Dorsolateral prefrontal cortex (tissue), 122 donors: ENCODE measurements at places on chromosomes 2 and 18. TPM values are rescaled to one million over a fixed set of nuclear protein-coding genes. Genes with fewer than 3 reads are reported as not detected.

GRCh38 chr2:38432820-38433606 is 55.9 kb upstream of the ATL2 start:
- DNase-seq = no peak

SERPINB13 gene
- not detected for total RNA-seq

DNA sequence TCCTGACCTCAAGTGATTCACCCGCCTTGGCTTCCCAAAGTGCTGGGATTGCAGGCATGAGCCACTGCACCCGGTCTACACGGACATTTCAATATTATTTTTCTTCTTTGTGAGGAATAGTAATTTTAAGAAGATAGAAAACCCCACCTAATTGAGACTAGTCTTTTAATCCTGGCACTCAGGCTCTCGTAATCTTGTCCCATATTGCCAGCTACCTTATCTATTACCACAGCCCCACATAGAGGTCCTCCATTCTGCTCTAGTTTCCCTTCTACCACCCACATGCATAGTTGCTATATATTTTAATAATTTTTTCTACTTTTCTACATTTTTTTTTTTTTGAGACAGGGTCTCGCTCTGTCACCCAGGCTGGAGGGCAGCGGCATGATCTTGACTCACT is 9.5 kb upstream of the USP14 start:
- DNase-seq = no peak

DNA sequence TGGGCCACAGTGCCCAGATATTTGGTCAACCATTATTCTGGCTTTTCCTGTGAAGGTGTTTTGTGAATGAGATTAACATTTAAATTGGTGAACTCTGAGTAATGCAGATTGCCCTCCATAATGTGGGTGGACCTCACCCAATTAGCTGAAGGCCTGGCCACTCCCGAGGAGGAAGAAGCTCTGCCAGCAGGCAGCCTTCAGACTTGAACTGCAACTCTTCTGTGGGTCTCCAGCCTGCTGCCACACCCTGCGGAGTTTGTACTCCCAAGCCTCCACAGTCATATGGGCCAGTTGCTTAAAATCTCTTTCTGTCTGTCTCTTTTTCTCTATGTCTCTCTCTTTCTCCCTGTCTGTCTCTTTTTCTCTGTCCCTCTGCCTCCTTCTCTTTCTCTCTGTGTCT is 262.7 kb downstream of the MYCN start:
- DNase-seq = no peak

LYPD1 gene
- total RNA-seq = 15.5 TPM

GRCh38 chr2:86035883-86036668 is 69.6 kb downstream of the POLR1A start:
- DNase-seq = peak; percentile 70

DPYSL5 gene
- total RNA-seq = 39.6 TPM

DNA sequence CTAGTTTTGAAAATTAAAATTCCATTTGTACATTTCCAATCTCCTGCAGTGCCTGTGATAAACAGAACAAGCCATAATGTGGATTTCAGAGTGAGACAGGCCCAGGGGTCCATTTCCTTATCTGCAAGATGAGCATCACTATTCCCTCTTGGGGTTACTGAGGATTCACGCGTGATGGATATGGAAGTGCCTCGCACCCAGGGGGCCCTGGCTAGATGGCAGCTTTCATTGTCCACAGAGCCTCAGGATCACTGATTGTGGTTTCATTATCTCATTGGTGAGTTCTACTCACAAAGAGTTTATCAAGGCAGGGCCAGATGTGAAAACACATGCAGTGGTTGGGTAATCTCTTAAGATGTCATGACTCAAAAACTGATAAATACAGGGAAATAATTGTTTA is 11.6 kb downstream of the CNGA3 start:
- no peak for DNase-seq

GRCh38 chr18:72119082-72119481 is 425.1 kb downstream of the CBLN2 start:
- DNase-seq = no peak

DNA sequence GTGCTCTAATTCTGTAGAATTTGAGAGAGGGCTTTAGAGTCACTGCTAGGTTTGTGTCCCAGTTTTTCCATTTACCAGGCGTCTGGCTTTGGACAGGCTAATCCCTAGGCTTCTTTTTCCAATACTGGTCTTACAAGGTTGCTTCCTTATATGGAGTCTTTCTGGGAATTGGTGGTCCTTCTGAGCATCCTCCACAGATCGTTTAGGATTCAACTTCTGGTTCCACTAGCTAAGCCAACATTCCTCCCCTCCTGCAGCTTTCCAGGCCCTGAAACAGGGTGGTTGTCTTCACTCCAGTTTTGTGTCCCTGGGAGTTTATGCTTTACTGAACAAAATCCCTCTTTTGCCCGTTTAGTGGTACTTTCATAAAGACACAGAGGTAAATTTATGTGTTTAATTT is 170.6 kb downstream of the CERS6 start:
- no peak for DNase-seq

DNA sequence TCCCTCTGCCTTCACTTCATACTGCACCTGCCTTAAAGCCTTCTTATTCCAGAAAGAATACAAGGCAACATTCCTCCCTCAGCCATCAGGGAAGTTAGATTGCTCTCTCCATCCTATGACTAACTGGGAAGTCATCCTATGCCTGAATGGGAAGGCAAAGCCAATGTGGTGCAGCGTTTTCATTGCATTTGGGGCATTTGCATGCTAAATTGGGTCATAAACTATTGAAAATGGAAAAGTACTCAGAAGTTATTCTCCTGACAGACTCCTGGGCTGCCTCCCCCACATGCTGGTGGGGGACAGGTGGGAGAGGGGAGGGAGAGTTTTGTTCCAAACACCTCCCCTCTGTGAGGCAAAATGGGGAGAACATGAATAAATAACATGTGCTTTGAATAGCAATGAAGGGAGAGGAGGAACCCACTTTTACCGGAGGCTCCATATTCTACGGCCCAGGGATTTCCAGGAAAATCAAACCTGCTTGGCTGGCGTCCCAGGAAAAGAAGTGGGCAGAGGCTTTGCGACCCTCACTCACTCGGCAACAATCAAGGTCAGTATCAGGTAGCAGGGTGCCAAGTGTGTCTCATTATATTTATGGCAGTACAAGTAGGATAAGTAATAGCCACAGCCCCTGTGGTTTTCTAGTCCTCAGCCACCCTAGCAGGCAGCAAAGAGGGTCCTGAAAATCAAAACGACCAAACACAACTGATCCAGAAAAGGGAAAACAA is 84.1 kb downstream of the BOD1L2 start:
- no peak for DNase-seq

PCBP1 gene
- total RNA-seq = 167 TPM

- DNase-seq = no peak
Measured at GRCh38 chr18:75249672-75250470, 39.3 kb downstream of the TSHZ1 start.

DNA sequence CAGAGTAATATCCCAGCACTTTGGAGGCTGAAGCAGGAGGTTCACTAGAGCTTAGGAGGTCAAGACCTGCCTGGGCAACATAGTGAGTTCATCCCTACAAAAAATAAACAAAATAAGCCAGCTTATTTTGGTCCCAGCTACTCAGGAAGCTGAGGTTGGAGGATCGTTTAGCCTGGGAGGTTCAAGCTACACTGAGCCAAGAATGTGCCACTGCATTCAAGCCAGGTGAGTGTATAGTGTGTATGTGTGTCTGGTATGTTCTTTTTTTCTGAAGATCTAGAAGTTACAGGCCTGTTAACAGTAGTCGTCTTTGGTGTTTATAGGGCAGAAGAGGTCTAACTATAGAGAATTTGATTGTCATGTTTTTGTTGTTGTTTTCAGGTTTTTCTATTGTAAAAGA is 40.2 kb downstream of the ZC3H15 start:
- DNase-seq = no peak

CCL20 gene
- not detected for total RNA-seq

ASB3 gene
- 43.6 TPM for total RNA-seq

CNRIP1 gene
- total RNA-seq = 101 TPM

RUFY4 gene
- total RNA-seq = 0.63 TPM

- no peak for DNase-seq
Measured at GRCh38 chr18:29841631-29842030, 1200.9 kb downstream of the DSC3 start.

MARCO gene
- 2.1 TPM for total RNA-seq

DNA sequence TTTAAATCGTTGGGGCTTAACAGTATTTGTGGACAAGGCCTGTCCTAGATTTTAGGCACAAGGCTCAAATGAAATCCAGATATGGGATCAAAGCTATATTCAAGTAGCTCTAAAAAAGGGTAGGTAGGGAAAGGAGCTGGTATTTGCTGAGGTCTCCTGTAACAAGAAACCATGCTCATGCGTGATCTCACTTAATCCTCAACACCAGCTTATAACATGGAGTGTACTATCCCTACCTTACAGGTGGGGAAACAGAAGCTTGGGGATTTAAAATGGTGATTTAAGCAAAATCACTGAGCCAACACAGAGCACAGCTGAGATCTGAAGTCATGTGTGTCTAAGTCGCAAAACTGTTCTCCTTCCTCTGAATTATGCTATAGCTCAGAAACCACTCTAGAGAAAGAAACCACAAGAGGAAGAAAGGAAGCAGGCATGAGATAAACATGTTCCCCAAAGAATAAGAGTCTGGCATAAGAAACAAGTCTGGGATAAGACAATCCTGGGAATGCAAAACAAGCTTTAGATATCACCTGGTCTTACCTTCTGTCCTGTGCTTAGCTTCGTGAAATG is 43.1 kb downstream of the CYRIA start:
- no peak for DNase-seq

DNA sequence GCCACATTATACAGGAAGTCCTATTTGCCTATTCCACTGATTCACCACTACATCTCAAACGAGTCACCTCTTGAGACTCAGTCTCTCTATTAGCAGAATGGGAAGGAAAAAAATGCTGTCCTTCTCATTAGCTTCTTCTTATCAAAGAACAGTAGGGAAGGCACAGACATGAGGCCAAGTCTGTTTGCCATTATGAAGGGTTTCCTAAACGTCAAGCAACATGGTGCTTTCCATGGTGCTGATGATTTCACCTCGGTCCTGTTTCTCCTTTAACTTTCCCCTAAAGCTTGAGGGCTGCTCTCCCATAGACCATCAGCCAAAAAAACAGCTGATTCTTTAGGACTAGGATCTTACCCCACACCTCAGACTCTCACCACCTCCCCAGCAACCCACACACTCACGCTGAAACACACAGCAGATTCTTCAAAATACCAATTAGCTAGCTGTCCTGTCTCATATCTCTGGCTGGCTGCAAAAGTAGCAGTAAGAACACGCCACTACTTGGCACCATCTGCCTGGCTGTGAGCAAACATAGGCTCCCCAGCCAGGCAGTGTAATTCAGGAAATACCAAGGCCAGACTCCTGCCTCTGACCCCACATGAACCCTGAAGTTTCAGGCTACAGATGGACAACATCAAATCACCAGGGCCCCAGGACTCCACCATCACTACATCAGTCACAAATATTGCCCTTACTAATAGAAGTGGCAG is 30.5 kb downstream of the GALNT14 start:
- DNase-seq = no peak

DNA sequence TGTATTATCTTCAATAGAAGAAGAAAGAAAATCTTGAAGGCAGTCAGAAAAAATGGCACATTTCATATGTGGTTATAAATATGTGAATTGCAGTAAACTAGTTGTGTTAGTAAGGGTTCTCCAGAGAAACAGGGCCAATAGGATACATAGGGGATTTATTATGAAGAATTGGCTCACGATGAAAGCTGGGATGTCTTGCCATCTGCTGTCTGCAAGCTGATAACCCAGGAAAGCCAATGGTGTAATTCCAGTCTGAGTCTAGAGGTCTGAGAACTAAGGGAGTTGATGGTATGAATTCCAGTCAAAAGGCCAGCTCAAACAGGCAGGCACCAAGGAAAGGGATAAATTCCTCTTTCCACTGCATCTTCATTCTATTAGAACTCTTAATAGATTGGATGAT is 362.4 kb downstream of the KCNJ3 start:
- no peak for DNase-seq

AQP4 gene
- 716 TPM for total RNA-seq

STK11IP gene
- 40.4 TPM for total RNA-seq

DNA sequence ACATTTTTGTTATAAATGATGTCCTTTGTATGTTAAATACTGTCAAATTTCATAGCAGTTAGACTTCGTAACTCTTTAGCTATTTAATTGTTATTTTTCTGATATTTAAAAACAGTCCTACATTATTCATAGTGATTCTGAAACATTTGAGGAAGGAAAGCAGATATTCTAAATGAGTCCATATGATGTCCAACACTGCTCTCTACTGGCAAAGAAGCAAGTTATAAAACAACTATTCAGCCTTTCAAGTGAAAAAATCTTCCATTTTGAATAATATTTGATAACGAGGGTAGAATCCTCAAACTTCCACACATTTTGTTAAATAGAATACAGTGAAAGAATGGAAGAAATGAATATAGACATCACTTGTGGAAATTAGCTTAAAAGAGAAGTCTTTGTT is 220.8 kb downstream of the GULP1 start:
- DNase-seq = no peak

GBX2 gene
- not detected for total RNA-seq

- DNase-seq = no peak
Measured at GRCh38 chr2:109384308-109385271, 229.2 kb downstream of the SEPTIN10 start.

DNA sequence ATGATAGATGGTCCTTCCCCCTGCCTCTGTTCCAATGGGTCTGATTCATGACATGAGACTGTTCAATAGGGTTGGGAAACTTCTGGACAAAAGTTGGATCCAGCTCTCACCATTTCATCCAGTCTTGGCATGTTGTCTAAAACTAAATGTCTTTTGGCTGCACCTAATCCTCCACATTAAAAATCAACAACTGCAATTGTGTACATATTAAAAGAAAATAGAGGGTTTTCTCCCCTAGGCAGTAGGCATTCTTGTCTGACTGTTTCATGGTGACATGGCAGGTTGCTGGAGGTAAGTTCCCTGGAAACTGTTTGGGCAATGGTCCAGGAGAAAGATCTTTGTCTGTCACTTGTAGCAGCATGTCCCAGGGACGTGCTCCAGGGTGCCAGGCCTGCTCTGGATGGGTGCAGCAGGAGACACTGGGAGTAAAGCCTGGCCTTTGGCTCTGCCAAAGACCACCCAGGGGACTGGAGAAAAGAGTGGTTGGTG is 135.8 kb downstream of the TCF4 start:
- no peak for DNase-seq

DNA sequence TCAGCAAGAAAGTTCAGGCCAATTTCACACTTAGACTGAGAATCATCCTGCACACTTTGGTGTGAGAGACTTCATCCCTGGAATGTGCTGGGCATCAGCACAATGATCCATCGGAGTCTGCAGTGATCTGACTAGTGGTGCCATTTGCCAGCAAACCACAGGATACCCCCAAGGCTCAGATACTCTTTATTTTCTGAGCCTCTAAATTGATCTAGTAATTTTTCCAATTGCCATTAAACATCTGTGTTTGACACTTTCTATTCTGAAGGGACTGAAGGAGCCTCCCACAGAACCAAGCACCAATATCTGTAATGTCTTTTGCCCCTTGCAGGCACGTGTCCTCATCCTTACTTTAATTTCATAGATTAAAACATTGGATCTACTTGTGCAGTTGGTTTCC is 485.3 kb upstream of the SMIM21 start:
- DNase-seq = no peak

- DNase-seq = no peak
Measured at GRCh38 chr18:52723550-52723970, 383.6 kb downstream of the DCC start.

GRCh38 chr2:132725748-132726147 is 55.7 kb upstream of the LYPD1 start:
- no peak for DNase-seq

GRCh38 chr2:165864296-165864695 is 70.2 kb upstream of the GALNT3 start:
- no peak for DNase-seq

- no peak for DNase-seq
Measured at GRCh38 chr2:72678024-72678423, 147.8 kb downstream of the EXOC6B start.

GRCh38 chr2:7517088-7517487 is 599.9 kb downstream of the RNF144A start:
- DNase-seq = no peak
